ENCODE measurements at places on chromosomes 2 and 18. TPM values are rescaled to one million over a fixed set of nuclear protein-coding genes. Genes with fewer than 3 reads are reported as not detected.

Gene CCDC68
- 2.6 TPM for total RNA-seq

Gene CHRND
- not detected for total RNA-seq

Gene COLEC11
- 0.44 TPM for total RNA-seq

Gene ALLC
- not detected for total RNA-seq

Gene DSG4
- 0.04 TPM for total RNA-seq

Gene ATG4B
- total RNA-seq = 88.6 TPM

Gene NPPC
- not detected for total RNA-seq

Gene EFHD1
- total RNA-seq = not detected

- peak overlapping the region; percentile 83 for H3K27ac ChIP-seq
- H3K4me1 ChIP-seq = peaks cover 23% of the 10 kb centered on the region
- no peaks in the 10 kb centered on the region for H3K36me3 ChIP-seq
- DNase-seq = no peak
These were observed 95.9 kb downstream of the ZFP36L2 start for GRCh38 chr2:43130548-43130875.

DNA sequence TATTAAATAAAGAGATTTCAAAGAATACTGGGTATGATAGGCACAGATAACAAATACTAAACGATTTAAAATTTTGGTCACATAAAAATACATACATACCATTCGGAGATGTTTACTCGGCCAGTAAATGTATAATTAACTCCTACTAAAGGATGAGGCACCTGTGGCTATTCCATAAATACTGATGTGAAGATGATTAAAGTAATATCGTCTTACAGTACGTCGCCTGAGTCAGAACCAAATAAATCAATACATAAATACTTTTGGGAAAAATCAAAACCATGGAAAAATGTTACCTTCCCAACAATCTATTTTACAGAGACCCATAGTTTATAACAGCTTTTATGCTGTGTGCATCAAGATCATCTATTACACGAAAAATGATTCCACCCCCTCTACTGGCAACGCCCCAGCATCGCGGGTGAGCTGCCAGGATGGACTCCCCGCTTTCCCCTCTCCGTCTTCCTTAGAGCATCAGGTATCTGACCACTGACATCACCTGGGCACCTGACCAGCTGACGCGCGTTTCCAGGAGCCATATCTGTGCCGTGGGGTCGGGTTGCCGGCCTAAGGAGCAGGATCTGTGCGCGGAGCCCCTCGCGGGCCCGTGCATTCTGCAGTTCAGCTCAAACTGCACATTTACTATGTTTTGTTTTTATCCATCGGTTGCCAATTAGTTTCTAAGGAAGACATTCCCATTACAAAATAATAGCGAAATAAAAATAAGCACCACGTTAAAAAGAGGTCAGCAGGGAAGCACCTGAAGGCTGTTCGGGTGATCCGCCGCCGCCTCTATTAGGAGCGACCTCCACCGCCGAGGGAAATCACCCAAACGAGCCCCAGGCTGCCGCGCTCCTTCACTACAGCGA, 901 bp downstream of the ICA1L start:
- H3K27ac ChIP-seq = peak overlapping the region; percentile 38
- DNase-seq = peak; percentile 86
- peak overlapping the region; percentile 78 for H3K4me3 ChIP-seq

DNA sequence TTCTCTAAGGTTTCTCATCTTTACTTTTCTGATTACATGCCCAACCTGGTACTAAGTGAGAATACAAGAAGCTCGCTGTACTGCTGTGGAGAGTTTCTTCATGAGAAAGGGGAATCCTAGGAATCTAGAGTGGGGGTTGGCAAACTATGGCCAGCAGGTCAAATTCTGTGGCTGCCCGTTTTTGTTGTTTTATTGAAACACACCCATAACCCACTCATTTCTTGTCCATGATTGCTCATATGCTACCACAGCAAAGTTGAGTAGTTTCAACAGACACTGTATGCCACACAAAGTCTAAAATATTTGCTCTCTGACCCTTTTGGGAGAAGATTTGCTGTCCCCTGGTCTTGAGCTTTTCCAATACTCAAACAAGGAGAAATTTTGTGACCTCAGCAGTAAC, 58.8 kb downstream of the C2orf74 start:
- peak; percentile 57 for DNase-seq
- H3K27me3 ChIP-seq = no peaks in the 10 kb centered on the region
- peaks cover 29% of the 10 kb centered on the region for H3K36me3 ChIP-seq
- peaks cover 19% of the 10 kb centered on the region for H3K4me1 ChIP-seq
- no peak overlapping the region for H3K27ac ChIP-seq

- peaks cover 31% of the 10 kb centered on the region for H3K4me1 ChIP-seq
- H3K27me3 ChIP-seq = no peaks in the 10 kb centered on the region
- H3K27ac ChIP-seq = no peak overlapping the region
- DNase-seq = no peak
These were observed 5.1 kb downstream of the NFATC1 start for GRCh38 chr18:79400591-79401381.

GRCh38 chr2:634636-635388, 42.4 kb downstream of the TMEM18 start:
- H3K4me1 ChIP-seq = peaks cover 20% of the 10 kb centered on the region
- H3K36me3 ChIP-seq = no peaks in the 10 kb centered on the region
- DNase-seq = peak; percentile 75
- no peak overlapping the region for H3K4me3 ChIP-seq

DNA sequence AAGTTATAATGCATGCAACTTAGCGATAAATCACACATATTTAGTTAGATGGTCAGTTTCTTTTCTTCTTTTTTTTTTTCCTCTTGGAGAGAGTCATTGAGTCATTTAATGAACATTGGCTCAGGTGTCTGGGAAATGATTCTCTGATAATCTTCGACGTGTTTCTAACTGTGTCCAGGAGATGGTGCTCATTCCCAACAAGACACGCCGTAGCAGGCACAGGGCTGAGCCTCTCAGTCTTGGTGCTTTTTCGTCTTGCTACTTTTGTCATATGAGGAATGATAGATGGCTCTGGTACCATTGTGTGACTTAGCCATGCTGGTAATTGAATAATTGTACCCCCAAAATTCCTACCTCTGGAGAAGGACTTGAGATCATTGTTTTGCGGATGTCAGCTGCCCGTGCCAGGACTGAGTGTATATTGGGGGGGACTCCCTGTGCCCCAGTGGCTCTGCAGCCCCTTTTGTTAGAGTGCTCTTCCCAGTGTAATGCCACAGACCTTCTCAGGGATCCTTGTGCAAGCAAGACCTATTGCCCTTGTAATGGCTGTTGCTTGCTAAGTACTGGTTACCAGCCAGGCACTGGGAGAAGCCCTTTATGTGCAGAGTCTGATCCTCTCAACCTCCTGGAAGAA, 107.6 kb upstream of the CYRIA start:
- H3K27me3 ChIP-seq = 0 out of 2 replicates have a peak, but pooled peaks cover 3% of the 10 kb centered on the region
- DNase-seq = peak; percentile 56
- H3K27ac ChIP-seq = no peak overlapping the region
- no peaks in the 10 kb centered on the region for H3K36me3 ChIP-seq
- H3K4me1 ChIP-seq = no peaks in the 10 kb centered on the region
- no peak overlapping the region for H3K4me3 ChIP-seq

DNA sequence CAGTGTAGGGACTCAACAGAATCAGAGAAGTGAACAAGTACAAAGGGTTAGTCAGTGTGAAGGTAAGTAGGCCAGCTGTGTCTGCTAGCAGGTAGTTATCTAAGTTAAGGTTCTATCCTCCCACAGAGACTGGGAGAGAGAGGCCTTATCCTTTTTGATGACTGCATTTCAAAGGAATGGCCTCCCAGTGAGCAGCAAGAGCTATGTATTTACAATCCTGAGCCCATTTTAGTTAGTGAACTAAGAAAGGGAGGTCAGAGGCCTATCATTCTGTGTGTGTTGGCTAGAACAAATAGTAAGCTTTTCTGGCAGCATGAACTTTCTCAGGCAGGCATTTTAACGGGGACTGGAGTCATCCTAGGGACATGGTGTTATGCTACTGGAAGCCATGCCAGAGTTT, 182.9 kb downstream of the VWC2L start:
- peak; percentile 41 for DNase-seq
- H3K27me3 ChIP-seq = no peaks in the 10 kb centered on the region
- no peaks in the 10 kb centered on the region for H3K4me1 ChIP-seq

DNA sequence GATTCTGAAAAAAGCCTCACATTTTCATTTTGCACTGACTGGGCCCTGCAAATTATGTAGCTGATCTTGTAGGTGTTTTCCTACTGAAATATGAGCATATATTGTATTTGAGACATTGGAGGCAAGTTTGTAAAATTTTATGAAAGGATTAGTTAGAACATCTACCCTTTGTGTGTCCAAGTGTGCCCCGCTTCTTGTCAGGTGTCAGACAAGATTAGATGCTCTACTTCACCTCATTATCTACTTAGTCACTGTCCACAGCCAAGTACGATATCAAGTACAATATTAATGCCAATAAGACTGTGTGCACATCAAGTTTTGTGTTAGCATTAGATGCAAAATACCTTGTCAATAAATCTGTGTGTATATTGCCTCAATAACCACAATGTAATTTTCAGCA, 67.8 kb upstream of the RPRM start:
- H3K4me3 ChIP-seq = no peak overlapping the region
- peaks cover 34% of the 10 kb centered on the region for H3K4me1 ChIP-seq
- H3K36me3 ChIP-seq = no peaks in the 10 kb centered on the region
- DNase-seq = no peak

DNA sequence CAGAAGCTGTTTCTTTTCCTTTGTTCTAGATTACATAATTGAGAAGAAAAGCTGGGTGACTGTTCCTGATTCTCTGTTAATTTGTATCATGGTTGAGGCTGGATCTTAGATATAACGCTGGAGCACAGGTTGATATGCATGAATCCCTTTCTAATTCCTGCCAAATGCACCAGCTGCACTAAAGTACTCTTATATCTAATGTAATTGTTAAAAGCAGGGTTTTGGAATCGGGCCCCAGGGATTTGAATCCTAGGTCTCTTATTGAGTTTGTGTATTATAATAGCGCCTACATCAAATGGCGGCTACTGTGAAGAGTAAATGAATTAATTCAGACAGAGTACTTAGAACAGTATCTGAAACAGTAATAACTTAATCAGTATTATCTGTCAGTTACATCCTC, 80.4 kb downstream of the MC4R start:
- no peaks in the 10 kb centered on the region for H3K4me1 ChIP-seq
- no peak overlapping the region for H3K27ac ChIP-seq
- H3K36me3 ChIP-seq = no peaks in the 10 kb centered on the region
- no peak for DNase-seq
- H3K27me3 ChIP-seq = no peaks in the 10 kb centered on the region
- no peak overlapping the region for H3K4me3 ChIP-seq

DNA sequence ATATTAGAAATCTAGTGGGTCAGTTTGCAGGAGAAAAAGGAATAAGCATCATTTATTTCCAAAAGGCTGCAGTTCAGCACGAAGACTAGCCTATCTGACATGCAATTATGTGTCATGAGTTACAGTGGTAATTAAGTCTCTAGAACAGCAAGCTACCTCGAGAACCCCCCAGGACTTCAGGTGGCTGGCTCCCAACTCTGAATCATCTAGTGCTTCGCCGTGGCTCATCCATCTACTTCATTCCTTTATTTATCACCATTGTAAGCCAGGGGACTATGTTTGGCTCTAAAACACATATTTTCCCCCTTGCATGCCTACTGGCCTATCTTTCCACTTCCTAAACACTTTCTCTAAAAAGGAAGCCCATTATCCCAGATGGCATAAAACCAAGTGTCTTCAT, 121.6 kb downstream of the TXNL1 start:
- H3K4me3 ChIP-seq = no peak overlapping the region
- no peaks in the 10 kb centered on the region for H3K27me3 ChIP-seq
- H3K4me1 ChIP-seq = no peaks in the 10 kb centered on the region
- peak; percentile 14 for DNase-seq
- H3K36me3 ChIP-seq = no peaks in the 10 kb centered on the region

- H3K36me3 ChIP-seq = no peaks in the 10 kb centered on the region
- H3K4me3 ChIP-seq = 0 out of 2 replicates have a peak overlapping the region, but pooled peaks have one; percentile 36
- DNase-seq = peak; percentile 96
- peak overlapping the region; percentile 88 for H3K27ac ChIP-seq
These were observed 139.9 kb upstream of the ZEB2 start for GRCh38 chr2:144659731-144660275.

DNA sequence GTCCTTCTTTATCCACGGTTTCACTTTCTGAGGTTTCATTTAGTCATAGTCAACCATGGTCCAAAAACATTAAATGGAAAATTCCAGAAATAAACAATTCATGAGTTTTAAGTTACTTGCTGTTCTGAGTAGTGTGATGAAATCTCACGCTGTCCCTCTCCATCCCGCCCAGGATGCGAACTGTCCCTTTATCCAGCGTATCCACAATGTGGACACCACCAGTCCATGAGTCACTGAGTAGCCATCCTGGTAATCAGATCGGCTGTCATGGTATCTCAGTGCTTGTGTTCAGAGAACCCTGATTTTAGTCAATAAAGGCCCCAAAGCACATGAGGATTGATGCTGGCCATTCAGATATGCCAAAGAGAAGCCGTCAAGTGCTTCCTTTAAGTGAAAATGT, 3.7 kb downstream of the SP140L start:
- H3K4me1 ChIP-seq = peaks cover 14% of the 10 kb centered on the region
- H3K4me3 ChIP-seq = no peak overlapping the region
- H3K27me3 ChIP-seq = no peaks in the 10 kb centered on the region
- no peak for DNase-seq
- H3K36me3 ChIP-seq = no peaks in the 10 kb centered on the region

DNA sequence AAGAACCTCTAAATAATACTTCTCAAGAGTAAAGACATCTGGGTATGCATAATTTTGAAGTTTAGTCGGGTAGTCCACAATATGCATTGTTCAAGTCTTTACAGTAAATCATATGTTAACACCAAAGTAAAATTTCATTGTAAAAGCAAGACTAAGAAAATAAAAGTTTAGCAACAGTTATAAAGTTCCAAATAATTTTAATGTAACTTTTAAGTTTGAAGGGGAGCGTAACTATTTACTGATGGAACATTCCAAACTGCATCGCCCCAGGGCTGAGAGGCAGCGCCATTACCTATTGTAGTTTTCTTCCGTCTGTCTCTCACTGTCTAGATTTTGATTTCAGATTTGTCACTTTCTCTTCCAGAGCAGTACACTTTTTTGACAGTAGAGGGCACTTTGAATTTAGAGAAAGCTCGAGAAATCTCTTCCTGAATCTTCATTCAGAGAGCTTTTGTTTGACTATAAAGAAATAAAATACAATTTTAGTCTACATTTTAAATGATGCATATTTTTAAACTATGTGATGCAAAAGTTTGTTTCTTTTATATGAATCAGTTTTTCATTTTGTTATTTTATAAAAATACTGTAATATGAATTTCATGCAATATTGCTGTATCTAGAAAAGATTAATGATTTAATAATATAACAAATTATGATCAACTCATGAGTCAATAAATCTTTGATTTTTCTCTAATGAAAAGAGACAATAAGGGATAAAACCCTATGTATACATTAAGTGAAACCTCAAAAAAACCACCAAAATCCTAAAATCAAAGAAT, 389.8 kb downstream of the FIGN start:
- H3K27me3 ChIP-seq = no peaks in the 10 kb centered on the region
- no peak overlapping the region for H3K4me3 ChIP-seq
- H3K36me3 ChIP-seq = no peaks in the 10 kb centered on the region
- H3K4me1 ChIP-seq = peaks cover 25% of the 10 kb centered on the region
- DNase-seq = peak; percentile 85
- H3K27ac ChIP-seq = no peak overlapping the region

GRCh38 chr2:73210696-73211095, 3.3 kb upstream of the SMYD5 start:
- H3K4me1 ChIP-seq = peaks cover 9% of the 10 kb centered on the region
- peaks cover under 1% of the 10 kb centered on the region for H3K27me3 ChIP-seq
- H3K36me3 ChIP-seq = no peaks in the 10 kb centered on the region
- H3K4me3 ChIP-seq = no peak overlapping the region

GRCh38 chr18:13544953-13545352, 181.4 kb downstream of the FAM210A start:
- peaks cover 93% of the 10 kb centered on the region for H3K27me3 ChIP-seq
- no peak for DNase-seq
- H3K4me1 ChIP-seq = no peaks in the 10 kb centered on the region
